ENCODE measurements at places on chromosomes 11 and 22.
A peak's percentile ranks its signal among the peaks of the same experiment; 100 is the strongest.

- no peak for DNase-seq
Measured at GRCh38 chr11:111845276-111846028, 25.9 kb downstream of the ALG9 start.

GRCh38 chr11:67632175-67632981 lies 2.6 kb upstream of the NUDT8 start:
- no peak for DNase-seq

- DNase-seq = no peak
Measured at GRCh38 chr11:69385144-69385820, 91.3 kb downstream of the MYEOV start.

DNA sequence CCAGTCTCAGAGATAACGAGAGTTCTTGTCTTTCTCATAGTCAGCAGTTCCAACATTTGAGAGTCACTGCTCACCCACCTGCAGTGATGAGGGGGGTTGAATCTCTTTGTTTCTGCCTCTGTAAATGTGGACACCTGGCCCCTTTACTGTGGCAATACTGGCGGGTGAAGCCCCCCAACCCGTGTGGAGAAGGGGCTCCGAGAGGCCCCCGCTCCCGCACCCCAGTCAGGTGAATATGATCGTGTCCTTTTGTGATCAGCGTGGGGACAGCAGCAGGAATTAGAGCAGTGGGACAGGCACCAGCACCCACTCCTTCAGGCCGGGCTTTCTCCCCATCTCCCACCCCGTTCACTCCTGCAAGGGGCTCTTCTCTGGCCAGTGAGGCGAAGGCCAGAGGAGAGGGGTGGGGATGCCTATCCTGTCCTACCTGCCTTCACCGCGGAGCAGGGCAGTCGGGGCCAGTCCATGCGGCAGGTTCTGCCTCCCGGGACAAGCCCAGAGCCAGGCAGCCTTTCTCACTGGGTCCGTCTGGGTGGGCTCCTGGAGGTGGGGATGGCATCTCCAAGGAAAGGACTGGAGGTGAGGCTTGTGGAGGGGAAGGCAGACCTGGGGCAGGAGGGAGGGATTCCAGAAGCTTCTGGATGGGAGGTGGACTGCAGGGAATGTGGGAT lies 12.7 kb upstream of the CELSR1 start:
- no peak for DNase-seq

GRCh38 chr22:50297510-50298265 lies 9.8 kb downstream of the PLXNB2 start:
- DNase-seq = no peak

DNA sequence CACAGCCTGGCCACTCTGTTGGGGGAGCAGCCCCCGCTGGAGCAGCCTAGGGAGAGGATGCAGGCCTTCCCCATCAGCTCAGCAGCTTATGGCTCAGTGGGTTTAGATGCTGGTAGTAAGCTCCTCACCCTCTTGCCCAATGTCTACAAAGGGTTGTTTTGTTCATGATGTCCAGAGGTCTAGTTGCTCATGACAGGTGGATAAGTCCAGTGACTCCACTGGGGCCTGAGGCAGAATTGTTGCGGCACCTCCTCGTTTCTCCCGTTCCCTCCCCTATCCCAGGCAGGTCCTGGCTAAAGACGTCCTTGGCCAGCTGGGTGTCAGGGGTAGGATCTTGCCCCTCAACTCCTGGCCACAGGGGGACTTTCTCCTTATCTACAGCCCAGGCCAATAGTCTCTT lies 233.5 kb upstream of the B3GAT1 start:
- no peak for DNase-seq

- no peak for DNase-seq
Measured at GRCh38 chr11:110918351-110918750, 206.1 kb upstream of the ARHGAP20 start.

DNA sequence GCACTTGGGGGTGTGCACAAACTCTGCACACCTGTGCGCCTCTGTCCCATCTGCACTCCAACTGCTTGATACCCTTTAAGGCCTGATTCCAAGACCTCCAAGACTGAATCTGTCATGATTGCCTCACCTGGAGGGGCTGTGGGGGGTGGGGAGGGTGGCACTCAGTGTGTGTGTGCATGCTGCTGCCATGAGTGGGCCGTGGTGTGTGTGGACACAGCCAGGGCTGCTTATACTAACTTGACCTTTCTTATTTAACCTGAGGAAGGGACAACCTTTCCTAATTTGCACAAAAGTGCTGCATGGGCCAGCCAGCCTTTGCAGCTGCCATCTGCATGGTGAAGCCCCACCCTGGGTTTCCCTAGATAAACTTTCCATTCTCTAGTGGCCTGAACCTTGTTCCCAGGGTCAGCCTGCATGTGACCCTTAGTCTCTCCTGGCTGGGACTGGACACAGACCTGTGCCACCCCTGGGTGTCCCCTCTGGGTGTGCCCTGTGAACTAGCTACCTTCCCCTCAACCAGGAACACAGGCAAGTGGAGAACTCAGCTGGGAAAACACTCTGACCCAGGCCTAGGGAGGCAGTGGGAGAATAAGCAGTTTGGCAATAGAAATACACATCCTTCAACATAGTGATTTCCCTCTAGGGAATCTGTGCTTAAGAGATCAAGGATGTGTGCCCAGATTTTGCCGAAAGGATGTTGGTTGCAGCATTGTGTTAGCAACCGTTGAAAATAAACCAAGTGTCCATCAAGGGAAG lies 45.4 kb upstream of the DKK3 start:
- no peak for DNase-seq

GRCh38 chr11:69260622-69261021 lies 33.3 kb upstream of the MYEOV start:
- no peak for DNase-seq

DNA sequence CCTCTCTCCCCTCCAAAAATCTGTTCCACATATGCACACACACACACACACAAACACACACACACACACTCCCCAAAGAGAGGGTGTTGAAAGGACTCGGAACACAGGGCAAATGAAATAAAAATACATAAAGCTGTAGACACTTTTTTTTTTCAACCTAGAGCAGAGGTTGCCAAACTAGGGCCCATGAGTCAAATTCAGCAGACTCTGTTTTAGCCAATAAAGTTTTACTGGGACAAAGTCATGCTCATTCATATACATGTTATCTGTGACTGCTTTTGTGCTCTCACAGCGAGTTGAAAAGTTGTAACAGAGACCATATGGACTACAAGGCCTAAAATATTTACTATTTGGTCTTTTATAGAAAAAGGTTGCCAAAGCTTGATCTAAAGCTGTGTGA lies 8.9 kb downstream of the IMMP1L start:
- DNase-seq = no peak

DNA sequence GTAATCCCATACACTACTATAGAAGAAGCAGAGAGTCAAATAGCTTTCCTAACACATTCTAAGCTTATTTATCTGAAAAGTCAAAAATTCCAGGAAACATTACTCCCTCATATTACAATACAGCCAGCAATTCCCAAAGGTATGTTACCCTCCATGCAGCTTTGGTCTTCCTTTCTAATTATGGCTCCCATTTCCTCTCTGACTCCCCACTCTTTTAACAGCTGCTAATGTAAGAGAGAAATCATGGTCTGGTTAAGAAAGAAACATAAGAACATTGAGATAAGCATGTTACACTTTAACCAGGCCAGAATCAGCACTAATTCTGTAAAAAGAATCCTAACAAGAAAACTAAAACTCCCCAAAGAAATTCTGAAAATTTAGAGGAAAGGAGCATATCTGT lies 6.8 kb downstream of the PPP2R1B start:
- no peak for DNase-seq

GRCh38 chr11:130980071-130980862 lies 64.0 kb upstream of the SNX19 start:
- DNase-seq = no peak

- peak; percentile 54 for DNase-seq
Measured at GRCh38 chr22:43152357-43153071, 1.2 kb downstream of the TSPO start.

DNA sequence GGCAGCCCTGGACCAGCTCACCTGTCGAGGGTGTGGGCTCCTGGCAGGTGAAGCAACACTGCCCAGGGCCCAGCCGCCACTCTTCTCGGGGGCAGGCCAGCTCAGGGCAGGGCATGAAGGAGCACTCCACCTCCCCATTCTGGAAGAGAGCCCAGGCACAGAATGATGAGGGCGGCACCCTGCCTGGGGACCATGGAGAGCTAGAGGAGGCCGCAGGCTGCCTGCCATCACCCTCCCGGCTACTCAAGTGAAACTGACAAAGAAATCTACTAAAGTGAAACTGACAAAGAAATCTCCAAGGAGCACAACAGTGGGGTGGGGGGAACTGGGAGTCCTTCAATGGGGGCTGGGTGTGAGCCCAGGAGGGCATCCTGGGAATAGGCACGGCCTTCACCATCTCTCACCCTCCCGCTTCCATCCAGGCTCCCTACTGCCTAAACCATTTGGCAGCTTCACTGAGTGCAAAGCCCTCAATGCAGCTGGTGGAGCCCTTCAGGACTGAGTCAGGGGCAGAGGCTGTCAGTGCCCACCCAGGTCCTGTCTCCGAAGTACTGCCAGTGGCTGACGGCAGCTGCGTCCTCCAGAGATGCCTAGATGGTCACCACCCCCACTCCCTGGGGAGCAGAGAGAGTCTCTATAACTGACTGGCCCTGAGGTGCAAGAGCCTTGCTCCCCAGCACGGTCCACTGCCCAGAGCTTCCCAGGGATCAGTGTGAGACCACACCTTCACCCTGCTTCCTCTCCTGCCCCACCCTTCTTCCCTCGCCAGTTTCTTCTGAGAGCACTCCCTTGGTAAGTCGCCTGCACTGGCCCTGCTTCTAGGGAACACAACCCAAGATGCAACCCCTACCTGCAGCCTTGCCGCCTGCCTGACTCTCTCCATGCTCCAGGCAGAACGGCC lies 21.7 kb downstream of the VWCE start:
- DNase-seq = no peak

- no peak for DNase-seq
Measured at GRCh38 chr11:45655831-45656230, 9.6 kb downstream of the CHST1 start.

GRCh38 chr11:81444297-81444696 lies 1289.4 kb downstream of the FAM181B start:
- no peak for DNase-seq

DNA sequence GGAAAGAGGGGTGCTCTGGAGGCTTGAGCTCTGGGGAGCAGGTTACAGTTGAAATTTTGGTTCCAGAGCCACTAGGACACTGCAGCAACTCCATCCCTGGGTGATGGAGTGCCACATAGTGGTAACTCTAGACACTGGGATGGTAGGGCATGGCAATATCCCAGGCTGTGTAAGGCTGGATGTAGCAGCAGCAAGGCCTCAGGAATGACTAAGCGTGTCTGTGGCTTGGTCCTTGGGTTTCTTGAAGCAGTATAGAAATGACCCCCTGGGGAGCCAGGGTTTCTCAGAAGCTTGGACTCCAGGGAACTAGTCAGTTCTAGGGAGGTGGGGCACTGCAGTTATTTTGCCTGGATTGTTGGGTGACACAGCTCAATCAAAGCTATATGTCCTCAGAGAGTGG lies 8.1 kb downstream of the MS4A4A start:
- DNase-seq = no peak

- no peak for DNase-seq
Measured at GRCh38 chr11:108237058-108237481, 14.2 kb downstream of the ATM start.

DNA sequence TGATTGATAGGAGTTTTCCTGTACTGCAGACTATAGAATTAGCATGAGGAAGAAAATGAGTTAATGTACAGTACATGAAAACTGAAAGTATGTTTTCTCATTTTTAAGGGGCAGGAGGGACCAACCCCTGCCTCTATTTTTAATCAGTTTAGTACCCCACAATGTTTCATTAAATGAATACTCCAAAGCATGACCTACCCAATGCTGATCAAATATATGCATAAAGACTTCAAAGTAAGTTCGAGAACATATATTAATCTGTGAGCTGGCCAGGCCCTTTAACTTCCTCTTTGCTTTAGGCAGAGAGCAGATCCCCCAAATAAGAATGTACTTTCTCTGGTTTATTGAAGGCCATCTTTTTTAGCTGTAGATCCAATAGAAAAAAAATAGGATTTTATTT lies 161.0 kb downstream of the FCHSD2 start:
- DNase-seq = no peak

- no peak for DNase-seq
Measured at GRCh38 chr22:44276041-44276440, 36.7 kb downstream of the SHISAL1 start.

GRCh38 chr11:62012451-62012831 lies 45.0 kb upstream of the FTH1 start:
- DNase-seq = no peak

DNA sequence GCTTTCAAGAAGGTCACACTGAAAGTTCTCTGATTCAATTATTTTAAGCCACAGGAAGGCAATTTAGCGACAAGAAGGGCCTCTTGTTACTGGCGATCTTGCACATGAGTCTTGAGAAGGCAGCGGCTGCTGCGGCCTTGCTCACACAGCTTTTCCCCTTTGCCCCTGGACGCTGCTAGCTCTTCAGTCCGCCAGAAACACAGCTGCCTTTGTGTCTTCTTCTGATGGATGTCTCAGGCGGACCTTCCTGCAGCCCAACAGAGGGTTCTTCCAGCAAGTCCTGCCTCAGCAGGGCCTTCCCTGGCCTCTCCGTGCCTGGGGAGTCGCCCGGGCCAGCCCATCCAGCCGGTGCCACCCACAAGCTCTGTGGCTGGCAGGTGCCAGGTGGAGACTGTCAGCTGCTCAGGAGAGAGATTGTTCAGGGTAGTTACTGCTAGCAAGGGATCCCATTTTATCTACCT lies 59.4 kb downstream of the PKNOX2 start:
- no peak for DNase-seq

DNA sequence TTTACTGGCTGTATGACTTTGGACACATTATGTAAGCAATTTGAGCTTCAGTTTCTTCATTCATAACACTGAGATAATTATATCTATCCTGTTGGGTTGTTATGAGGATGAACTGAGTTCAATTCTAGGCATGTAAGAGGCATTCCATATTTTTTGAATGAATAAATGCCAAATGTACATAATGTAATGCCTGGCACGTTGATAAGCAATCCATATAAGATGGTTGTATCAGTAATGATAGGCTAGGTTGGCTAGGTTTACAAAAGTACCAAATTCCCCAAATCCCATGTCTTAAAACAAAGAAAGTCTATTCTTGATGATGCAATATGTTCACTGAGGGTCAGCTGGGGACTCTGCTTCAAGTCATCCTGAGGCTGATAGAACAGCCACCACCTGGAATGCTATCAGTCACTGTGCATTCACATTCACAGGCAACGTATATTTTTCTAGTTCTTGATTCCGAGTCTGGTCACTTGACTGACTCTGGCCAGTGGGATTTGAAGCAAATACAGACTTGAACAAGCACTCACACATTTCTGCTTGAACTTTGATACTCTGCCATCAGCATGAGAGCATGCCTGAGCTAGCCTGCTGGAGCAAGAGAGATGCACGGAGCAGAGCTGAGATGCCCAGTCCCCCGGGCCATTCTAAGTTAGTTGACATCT lies 104.0 kb upstream of the TIMP3 start:
- DNase-seq = no peak

GRCh38 chr22:45097061-45097460 lies 66.7 kb upstream of the NUP50 start:
- DNase-seq = no peak

GRCh38 chr11:121688860-121689614 lies 236.3 kb upstream of the SORL1-AS1 start:
- no peak for DNase-seq

All from activated CD8-positive, alpha-beta memory T cell treated with anti-CD3 and anti-CD28 coated beads, Interleukin-2, amount 50 U/mL, for 4 hours (primary cell).